Stimulated activated CD8-positive, alpha-beta memory T cell treated with anti-CD3 and anti-CD28 coated beads, Interleukin-7, amount 100 ng/mL, for 24 hours (primary cell): ENCODE measurements at places on chromosomes 7 and 10.

DNA sequence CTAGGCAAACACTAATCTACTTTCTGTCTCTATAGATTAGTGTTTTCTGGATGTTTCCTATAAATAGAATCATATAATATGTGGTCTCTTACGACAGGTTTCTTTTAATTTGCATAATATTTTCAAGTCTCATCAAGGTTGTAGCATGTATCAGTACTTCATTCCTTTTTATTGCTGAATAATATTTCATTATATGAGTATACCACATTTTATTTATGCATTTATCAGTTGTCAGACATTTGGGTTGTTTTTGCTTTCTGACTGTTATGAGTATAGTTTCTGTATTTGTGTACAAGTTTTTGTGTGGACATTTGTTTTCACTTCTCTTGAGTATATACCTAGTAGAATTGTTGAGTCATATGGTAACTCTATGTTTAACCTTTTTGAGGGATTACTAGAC, 48.2 kb downstream of the SHOC2 start:
- no peak for DNase-seq

GRCh38 chr7:55016061-55016745, 2.6 kb upstream of the EGFR start:
- DNase-seq, result no peak

DNA sequence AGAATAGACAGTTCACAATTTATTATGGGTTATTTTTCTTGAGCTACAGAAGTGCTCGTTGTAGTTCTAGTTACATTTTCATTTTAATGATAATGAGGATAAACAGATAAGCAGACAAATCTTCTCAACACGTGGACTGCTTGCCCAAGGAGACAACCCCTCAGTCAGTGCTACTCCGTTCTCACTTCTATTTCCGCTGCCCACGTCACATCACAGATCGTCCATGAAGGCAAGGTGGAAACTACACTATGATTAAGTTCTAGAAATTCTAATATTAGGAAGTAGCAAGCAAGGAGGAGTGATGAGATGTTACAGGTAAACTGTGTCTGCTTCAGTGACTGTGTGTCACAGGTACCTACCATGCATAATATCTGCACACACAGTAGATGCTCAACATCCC, 210.5 kb downstream of the CHCHD3 start:
- DNase-seq, result no peak

DNA sequence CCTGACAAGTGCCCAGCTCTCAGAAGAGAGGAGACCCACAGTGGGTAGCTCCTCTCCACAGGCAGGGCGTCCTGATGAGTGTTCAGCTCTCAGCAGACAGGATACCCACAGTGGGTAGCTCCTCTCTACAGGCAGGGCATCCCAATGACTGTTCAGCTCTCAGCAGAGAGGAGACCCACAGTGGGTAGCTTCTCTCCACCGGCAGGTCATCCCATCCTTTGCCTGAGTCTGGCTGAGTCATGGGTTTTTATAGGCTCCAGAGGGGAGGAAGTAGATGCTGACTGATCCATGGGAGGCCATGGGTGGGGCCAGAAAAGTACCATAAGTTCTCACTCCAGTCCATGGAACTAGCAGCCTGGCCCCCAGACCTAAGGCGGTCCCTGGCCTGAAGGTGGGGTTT, 18.5 kb downstream of the CFAP70 start:
- no peak for DNase-seq

DNA sequence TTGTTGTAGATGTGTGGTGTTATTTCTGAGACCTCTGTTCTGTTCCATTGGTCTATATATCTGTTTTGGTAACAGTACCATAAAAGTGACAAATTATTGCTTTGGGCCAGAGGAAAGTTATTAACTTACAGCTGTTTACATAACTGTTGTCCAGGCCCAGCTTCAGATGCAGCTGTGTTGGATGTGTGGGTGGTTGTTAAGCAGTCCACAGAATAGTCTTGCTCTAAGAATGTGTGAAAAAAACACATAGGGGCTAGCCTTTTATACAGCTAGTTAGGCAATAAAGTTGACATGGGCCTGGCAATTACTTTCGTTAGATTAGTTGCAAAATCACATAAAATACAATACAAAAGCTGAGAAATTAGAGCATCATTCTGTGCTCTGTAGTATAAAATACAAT, 31.9 kb downstream of the DLD start:
- no peak for DNase-seq

DNA sequence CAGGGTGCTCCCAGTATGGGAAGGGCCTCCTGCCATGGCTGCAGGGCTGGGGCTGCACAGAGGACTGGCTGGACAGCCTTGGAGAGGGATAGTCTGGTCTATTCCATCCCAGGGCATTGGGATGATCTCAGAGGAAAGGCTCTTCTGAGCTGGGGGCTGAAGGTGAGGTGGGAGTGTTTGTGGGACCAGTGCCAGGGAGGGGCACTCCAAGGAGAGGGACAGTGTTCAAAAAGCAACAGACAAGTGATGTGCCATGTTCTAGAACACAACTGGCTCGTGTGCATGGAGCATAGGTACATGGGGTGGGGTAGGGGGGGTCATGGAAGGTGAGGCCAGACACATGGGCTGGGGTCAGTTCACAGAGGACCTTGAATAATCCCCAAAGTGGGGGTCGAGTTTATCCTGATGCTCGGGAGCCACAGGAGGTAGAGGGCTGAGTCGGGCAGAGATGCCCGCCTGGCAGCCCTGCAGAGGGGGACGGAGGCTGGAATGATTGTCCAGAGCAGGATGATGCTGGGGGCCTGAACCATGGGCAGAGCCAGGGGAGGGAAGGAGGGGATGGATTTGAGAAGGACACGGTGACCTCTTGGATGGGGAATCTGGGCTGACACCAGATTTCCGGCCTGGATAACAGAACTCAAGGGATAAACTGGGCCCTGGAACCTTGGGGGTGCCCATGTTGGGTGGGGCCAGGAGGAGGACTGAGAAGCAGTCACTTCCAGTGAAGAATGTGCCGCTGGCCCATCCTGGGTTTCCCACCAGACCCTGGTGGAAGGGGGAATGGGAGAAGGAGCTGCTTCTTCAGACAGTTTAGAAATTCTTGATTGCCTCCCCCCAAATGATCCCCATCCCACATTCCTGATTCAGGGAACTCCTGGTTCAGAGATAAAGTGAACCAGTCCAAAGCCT, 50.4 kb downstream of the NEURL1 start:
- DNase-seq, result no peak

DNA sequence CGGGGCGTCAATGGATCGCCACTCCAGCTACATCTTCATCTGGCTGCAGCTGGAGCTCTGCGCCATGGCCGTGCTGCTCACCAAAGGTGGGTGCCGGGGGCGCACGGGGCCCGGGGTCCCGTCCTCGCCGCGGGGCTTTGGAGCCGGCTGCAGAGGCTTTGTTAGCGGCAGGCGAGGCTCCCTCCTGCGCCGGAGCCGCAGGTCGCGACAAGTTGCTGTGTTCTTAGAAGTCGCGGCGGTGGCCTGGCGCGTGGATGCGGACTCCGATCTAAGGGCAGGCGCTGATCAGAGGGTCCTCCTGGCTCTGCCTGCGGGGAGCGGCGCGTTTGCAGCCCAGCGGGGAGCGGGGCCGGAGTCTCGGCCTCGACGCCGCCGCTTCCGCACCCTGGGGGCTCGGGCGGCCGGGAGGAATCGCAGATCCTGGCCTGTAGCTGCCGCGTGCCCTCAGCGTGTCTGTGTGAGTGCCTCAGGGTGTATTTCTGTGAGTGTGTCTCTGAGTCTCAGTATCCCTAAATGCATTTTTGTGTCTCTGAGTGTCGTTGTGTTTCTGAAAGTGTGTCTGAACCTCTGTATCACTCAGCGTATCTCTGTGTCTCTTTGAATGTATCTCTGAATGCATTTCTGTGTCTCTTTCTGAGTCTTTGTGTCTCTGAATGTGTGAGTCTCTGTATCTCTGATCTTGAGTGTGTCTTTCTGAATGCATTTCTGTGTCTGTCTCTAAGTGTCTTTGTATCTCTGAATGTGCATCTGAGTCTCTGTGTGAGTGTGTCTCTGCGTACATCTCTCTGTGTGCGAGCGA, 766 bp downstream of the BAMBI start:
- DNase-seq, result no peak

DNA sequence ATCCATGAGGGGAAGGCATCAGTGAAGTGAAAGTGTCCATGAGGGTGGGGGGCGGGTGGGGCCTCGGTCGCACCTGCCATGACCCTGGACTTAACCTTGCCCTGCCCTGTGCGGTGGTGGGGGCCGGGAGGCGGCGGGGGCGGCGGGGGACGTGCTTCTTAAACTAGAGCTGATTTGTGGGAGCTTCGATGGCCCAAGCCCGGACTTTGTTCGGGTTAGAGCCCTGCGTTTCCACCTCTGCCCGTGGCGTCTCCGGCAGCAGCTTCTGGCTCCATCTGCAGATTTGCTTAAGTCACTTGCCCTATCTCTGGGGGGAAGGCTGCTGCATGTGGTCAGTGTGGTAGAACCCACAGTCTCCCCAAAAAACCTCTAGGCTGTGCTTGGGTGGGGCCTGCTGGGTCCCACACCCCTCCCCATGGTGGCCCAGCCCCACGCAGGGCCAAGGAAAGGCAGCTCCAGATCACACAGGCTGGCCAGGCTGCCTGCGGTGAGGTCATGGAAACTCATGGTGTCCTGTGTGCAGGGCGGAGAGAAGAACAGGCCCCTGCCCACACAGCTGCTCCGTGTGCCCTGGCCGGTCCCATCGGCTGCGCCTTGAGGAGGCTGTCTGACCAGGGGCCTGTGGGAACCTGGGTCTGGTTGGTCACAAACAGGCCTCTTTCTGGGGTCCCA, 93.2 kb downstream of the INPP5A start:
- no peak for DNase-seq

DNA sequence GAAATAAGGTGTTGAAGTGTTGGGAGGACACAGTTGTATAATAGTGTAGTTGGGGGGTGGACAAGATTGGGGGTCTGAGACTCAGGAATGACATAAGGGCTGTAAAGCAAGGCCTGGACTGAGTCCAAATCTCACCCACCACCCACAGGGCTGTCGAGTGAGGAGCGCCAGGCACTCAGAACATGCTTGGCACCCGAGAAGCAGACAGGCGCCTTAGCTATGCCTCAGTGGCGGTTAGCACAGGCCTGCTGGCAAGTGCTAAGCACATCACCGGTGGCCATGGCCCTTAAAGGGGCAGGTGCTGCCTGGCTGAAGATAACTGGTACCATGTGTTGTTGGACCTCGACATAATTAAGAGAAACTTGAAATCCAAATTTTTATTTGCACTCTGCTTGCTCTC, 90.7 kb downstream of the COL13A1 start:
- DNase-seq, result no peak

DNA sequence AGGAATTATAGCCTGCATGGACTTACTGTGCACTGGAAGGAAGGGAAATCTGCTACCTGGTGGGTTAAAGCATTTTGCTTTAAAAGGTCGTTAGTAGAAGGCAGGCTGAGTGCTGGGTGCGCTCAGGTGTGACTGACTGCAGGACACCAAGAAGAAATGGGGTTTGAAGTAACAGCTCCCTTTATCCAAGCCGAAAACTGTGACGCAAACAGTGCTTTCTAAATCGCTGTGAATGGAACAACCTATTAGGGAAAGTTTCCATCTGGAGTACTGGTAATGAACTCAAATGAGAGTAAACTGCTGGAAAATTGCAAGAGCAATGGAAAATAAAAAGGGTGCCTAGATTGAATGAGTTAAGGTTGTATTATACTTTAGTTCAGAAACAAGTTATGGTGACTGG, 95.3 kb downstream of the CNNM2 start:
- DNase-seq, result no peak

GRCh38 chr10:112792487-112793201, 157.4 kb upstream of the TCF7L2 start:
- DNase-seq, result no peak

DNA sequence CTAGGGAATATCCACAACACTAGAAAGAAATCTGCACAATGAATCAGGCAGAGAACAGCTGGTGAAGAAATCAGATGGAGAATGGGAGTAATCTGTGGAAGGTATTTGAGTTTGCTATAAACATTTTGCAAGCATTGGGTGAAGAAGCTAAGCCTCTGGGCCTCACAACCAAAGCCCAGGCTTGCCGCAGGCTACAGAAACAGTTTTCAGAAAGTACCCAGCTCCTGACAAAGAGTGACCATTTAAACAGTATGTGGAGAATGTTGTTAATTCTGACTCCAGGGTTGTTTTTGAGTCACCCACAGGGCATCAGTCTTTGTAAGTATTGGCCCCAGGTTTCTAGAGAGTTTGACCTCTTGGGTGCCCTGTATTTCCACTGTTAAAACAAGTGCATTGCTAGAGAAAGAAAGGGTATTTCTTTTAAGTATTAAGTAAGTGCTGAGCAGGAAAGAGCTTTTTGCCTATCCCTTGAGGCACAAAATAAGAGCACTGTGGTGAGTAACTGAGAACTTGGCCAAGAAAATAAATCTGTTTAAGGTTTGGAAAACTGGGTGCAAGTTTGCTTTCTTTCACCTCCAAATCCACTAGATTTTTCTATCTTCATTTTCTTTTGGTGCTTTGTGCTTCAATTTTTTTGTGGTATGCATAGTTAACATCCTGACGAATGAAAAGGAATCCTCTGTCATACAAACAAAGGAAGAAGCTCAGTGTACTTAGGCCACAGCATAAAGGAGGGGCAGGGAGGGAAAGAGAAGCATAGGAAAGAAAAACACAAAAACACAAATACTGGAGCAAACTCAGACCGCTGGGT, 691.8 kb downstream of the SUGCT start:
- DNase-seq, result no peak

- no peak for DNase-seq
Observed at GRCh38 chr10:32049113-32049512, 7.1 kb downstream of the KIF5B start.

GRCh38 chr7:131299074-131299473, 28.6 kb upstream of the MKLN1 start:
- DNase-seq, result no peak

- DNase-seq, result no peak
Observed at GRCh38 chr10:71335173-71335708, 16.2 kb downstream of the SLC29A3 start.

DNA sequence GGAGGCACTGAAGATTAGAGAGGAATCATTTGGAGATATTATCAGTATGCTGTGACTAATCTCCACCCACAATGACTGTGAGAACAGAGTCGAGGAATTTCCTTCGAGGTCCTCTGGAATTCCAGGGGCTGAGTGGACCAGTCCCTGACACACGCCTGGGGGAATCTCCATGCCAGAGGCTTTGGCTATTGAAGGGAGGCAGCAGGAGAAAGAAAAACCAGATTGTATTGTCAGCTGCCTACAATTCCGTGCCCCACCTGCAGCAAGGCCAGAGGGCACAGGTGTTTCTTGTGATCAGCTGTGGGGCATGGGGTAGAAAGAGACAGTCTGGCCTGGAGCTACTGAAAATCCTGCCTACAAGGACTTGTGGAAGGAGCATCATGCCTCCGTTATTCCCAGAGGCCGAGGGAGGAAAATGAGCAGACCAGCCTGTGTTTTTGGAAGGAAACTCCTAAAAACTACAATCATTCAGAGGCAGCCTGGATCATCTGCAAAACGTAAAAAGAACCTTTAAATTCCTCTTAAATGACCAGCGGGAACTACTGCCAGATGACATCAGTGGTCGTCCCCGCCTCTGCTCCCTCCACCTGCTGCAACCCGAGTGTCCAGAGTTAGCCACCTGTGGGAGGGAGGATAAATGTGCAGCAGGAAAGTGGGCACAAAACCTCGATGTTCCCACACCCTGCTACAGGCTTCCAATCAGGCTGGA, 25.4 kb upstream of the ANK3 start:
- no peak for DNase-seq
